ENCODE measurements at places on chromosomes 1 and 21. TPM values are rescaled to one million over a fixed set of nuclear protein-coding genes. Genes with fewer than 3 reads are reported as not detected.

The CALML6 gene
- total RNA-seq: 1.2 TPM

The C1orf94 gene
- total RNA-seq: not detected

The RHCE gene
- total RNA-seq: 0.30 TPM

The PKP1 gene
- not detected for total RNA-seq

Data from Caco-2 (cell line).